NCI-H774 (cell line): ENCODE measurements at places on chromosomes 13 and 19.

GRCh38 chr13:68027306-68027705 is 797.2 kb upstream of the PCDH9 start:
- no peak for DNase-seq

DNA sequence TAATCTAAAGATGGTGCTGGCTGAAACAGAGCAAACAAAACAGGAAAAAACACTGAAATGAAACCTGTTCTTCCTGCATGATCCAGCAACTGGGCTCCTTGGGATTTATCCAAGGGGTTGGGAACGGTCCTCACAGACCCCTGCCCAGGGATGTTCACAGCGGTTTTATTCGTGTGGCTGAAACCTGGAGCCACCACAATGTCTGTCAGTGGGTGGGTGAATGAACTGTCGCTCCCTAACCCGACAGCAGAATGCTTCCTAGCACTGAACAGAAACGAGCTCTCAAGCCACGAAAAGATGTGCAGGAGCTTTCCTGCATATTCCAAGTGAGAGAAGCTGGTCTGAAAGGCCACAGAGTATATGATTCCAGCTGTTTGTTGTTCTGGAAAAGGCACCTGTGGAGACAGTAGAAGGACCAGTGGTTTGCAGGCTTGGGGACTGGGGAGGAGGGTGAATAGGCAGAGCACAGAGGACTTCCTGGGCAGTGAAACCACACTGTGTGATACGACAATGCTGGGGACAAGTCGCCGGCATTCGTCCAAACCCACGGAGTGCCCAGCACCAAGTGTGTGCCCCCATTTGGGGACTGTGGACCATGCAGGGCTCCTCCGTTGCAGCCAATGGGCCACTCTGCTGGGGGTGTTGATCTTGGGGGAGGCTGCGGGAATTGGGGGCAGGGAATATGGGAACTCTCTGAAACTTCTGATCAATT is 73.9 kb downstream of the TEX29 start:
- DNase-seq: no peak

GRCh38 chr13:53152057-53152421 is 123.4 kb downstream of the OLFM4 start:
- no peak for DNase-seq

- peak; percentile 44 for DNase-seq
Measured at GRCh38 chr19:18464646-18465045, 26.7 kb upstream of the ISYNA1 start.

DNA sequence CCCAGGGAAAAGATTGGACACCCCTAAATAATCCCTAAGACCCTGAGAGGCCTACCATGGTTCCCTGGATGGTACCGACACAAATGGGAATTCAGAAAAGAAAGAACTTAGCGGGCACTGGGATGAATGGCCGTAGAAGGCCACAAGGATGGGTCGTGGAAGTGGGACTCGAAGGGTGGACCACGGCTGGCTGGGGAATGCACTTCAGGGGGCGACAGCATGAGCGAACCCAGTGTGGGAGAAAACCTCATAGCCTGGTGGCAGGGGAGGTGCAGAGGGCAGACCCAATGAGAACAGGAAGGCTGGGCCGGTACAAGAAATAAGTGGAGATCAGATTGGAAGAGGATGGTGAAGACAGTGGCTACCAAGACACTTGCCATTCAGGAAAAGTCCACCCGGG is 28.7 kb downstream of the LATS2 start:
- DNase-seq: no peak

- DNase-seq: no peak
Measured at GRCh38 chr19:46904114-46905060, 43.6 kb downstream of the ARHGAP35 start.

DNA sequence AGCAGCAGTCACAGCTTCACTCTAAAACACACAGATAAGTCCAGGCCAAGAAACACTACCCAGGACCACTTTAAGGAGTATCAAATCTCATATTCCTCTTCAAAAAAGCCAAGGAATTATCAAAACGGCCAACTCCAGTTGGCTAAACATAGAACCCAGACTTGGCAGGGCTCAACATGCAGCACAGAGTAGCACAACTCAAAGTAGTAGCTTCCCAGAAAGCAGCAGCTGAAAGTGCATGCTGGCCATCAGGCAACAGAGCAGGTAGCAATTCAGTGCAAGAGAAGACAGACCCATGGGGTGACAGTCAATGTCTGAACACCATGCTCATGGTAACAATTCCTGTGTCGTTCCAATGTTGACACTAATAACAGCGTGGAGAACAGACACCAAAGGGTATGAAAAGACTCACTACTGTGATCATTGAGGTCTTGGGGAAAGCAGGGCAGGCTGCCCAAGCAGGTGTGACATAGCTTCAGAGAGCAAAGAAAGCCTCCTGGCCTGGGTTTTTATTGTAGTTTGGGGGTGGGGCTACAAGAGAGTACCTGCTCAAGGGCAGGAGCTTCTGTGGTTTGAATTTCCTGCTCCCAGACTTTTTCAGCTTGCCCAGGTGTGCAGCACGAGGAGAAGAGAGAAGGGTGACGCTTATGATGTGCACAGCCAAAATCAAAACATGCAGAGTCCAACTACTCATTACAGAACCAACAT is 6.2 kb downstream of the ZNF709 start:
- DNase-seq: peak; percentile 24

DNA sequence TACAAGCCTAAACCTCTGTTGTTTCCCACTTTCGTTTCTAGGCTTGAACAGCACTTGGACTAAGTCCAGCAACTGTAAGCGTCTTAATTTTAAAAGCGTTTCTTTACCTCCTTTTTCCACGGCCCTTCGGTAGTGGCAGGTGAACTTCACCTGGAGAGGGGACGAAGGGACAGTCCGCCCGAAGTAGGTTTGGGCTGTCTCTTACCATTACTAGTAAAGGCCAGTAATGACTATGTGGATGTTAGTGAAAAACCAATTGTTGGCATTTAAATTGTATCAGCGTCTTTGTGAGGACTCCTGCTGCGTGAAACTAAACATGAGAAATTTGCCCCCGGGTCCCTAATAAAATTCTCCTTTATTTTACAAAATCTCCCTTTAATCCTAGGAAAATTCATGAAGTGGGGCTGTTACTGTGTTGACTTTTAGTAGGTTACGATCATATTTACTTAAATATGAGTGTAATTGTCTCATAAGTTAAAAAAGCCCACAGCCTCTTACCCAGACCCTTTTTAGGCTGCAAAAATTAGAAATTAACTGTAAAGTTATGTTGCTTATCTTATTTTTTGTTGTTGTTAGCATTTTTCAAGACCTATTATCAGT is 983 bp downstream of the ITM2B start:
- DNase-seq: no peak
